ENCODE measurements at places on chromosomes 6 and 20. TPM values are rescaled to one million over a fixed set of nuclear protein-coding genes. Genes with fewer than 3 reads are reported as not detected.

Gene SLC17A2
- not detected for total RNA-seq

Gene PSORS1C2
- not detected for total RNA-seq

Gene SYCP2
- 4.6 TPM for total RNA-seq

Gene SEL1L2
- total RNA-seq = not detected

Gene MCM9
- 25.5 TPM for total RNA-seq

Gene BPIFB1
- not detected for total RNA-seq

Gene TBXT
- not detected for total RNA-seq

Gene LRFN2
- not detected for total RNA-seq

Gene ACSS1
- 18.9 TPM for total RNA-seq

- peak; percentile 35 for DNase-seq
- H3K4me3 ChIP-seq = peak within 1 kb of the TSS; percentile 72
- no peaks in the 10 kb centered on the region for H3K36me3 ChIP-seq
- peaks cover 23% of the 10 kb centered on the region for H3K4me1 ChIP-seq
These were observed at the start of gene ATXN1 for GRCh38 chr6:16760516-16761470. TSS of gene ATXN1 (minus strand) at chr6:16761460.

DNA sequence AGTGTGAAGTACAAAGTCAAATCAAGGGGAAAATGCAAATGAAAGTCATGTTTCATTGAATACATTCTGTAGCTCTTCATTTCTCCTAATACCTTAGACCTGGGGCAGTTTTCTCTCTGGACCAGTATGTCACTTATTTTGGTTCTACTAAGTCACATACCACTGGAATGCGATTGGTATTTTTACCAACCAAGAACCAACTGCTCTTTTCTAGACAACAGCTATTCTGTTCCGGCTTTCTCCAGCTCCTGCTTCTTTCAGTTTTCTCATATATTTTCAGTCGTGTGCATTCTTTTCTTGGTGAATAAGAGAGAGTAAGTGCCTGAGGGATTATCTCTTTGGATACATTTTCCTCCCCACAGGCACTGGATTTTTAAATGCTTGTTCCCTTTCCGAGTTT lies 39.2 kb upstream of the SPACA1 start:
- no peak overlapping the region for H3K4me3 ChIP-seq
- DNase-seq = no peak
- no peak overlapping the region for H3K27ac ChIP-seq
- H3K27me3 ChIP-seq = peaks cover 2% of the 10 kb centered on the region

DNA sequence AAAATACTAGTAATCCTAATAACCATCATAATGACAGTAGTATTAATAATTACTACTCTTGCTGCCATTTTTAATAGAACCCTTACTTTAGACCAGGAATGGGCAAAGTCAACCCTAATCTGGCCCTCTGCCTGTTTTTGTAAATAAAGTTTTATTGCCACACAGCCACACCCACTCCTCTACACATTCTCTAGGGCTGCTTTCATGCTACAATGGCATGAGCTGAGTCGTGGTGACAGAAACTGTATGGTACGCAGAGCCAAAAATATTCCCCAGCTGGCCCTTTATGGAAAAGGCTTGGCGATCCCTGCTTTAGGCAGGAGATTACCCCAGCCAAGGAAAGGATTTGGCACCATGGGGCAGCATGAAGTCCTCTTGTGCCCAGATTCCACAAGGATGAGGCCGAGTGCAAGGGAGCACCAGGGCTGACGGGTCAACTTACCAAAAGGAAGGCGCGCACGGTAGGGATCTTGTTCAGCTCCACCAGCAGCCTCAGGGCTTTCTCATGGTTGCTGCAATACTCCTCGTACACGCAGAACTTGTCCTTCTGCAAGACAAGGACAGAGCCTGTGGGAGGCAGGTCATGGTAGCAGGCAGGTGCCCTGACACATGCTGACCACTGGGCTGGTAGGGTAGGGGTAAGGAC lies 93.6 kb downstream of the PREX1 start:
- no peaks in the 10 kb centered on the region for H3K27me3 ChIP-seq
- DNase-seq = no peak
- H3K27ac ChIP-seq = no peak overlapping the region
- H3K4me3 ChIP-seq = no peak overlapping the region
- peaks cover 59% of the 10 kb centered on the region for H3K4me1 ChIP-seq

- DNase-seq = no peak
- peaks cover 44% of the 10 kb centered on the region for H3K4me1 ChIP-seq
- H3K27me3 ChIP-seq = no peaks in the 10 kb centered on the region
- peaks cover 39% of the 10 kb centered on the region for H3K36me3 ChIP-seq
- no peak overlapping the region for H3K4me3 ChIP-seq
- no peak overlapping the region for H3K27ac ChIP-seq
These were observed 16.2 kb downstream of the FKBP1A start for GRCh38 chr20:1376408-1377270.

DNA sequence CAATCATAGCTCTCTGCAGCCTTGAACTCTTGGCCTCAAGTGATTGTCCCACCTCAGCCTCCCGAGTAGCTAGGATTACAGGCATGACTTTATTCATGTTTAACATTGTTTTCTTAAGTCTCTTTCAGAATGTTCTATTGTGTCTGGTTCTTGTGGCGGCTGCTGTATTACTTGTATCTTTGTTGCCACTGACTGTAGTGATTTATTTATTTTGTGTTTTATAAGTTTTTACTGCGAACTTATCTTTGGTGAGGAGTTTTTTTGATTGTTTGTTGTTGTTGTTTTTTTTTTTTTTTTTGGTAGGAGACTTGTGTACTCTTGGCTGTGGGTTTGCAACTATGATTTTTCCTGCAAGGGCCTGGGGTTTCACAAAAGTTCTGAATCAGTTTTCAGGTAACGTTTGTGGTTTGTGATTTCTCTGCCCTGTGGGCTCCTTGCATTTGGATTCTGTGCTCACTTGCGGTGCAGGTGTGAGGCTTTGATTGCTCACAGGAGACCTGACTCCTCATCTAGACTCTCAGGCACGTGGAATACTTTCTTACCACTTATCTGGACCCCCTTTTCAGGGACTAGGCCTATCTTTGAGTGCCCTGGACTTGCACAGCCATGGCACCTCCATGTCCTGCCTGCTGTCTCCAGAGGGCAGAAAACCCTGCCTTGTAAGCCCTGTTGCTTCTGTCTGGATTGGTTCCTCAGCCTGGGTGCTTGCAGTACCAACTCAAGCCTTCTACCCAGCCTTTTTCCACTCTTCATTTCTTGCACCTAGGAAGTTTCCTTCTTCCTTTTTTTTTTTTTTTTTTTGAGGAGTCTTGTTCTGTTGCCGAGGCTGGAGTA lies 25.2 kb downstream of the KIF25 start:
- no peak overlapping the region for H3K27ac ChIP-seq
- no peak for DNase-seq
- no peaks in the 10 kb centered on the region for H3K4me1 ChIP-seq

GRCh38 chr20:358891-359555 lies 12.1 kb downstream of the NRSN2 start:
- H3K4me3 ChIP-seq = no peak overlapping the region
- H3K4me1 ChIP-seq = peaks cover 12% of the 10 kb centered on the region
- no peak overlapping the region for H3K27ac ChIP-seq
- H3K27me3 ChIP-seq = no peaks in the 10 kb centered on the region
- no peaks in the 10 kb centered on the region for H3K36me3 ChIP-seq
- DNase-seq = no peak

GRCh38 chr20:44495802-44496481 lies 20.3 kb downstream of the TTPAL start:
- H3K4me1 ChIP-seq = no peaks in the 10 kb centered on the region
- no peak for DNase-seq
- H3K4me3 ChIP-seq = no peak overlapping the region
- no peak overlapping the region for H3K27ac ChIP-seq
- peaks cover 86% of the 10 kb centered on the region for H3K36me3 ChIP-seq

GRCh38 chr6:133208183-133208755 lies 32.9 kb upstream of the EYA4 start:
- no peak overlapping the region for H3K4me3 ChIP-seq
- DNase-seq = no peak
- H3K27ac ChIP-seq = no peak overlapping the region
- no peaks in the 10 kb centered on the region for H3K36me3 ChIP-seq
- H3K4me1 ChIP-seq = no peaks in the 10 kb centered on the region

DNA sequence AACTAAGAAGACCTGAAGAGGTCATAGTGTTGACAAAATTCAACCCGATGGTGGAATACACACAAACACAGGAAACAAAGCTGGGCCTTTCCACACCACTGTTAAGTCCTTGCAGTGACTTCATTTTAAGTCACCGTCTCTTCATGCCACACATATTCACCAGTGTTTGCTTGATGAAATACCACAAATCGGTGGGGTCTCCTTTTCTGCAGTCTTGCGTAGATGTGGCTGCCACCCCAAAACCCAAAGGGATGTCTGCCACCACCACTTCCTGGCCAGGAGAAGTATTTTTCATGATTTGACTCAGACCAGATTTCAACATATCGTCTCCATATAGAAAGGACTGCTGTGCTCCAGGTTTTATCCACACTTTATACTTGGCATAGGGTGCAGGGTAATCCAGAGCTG lies 11.0 kb upstream of the COL10A1 start:
- no peak overlapping the region for H3K4me3 ChIP-seq
- no peaks in the 10 kb centered on the region for H3K27me3 ChIP-seq
- H3K4me1 ChIP-seq = no peaks in the 10 kb centered on the region
- DNase-seq = no peak
- H3K27ac ChIP-seq = no peak overlapping the region
- H3K36me3 ChIP-seq = peaks cover 3% of the 10 kb centered on the region

- peaks cover 61% of the 10 kb centered on the region for H3K4me1 ChIP-seq
- no peak for DNase-seq
- H3K4me3 ChIP-seq = no peak overlapping the region
- H3K36me3 ChIP-seq = peaks cover 9% of the 10 kb centered on the region
- no peaks in the 10 kb centered on the region for H3K27me3 ChIP-seq
These were observed 27.1 kb downstream of the CHMP4B start for GRCh38 chr20:33838035-33838864.

- no peaks in the 10 kb centered on the region for H3K27me3 ChIP-seq
- peaks cover 82% of the 10 kb centered on the region for H3K36me3 ChIP-seq
- H3K27ac ChIP-seq = no peak overlapping the region
- DNase-seq = no peak
- H3K4me3 ChIP-seq = no peak overlapping the region
These were observed 26.5 kb downstream of the EIF2S2 start for GRCh38 chr20:34085544-34086040.
